HT-29 (cell line): ENCODE measurements at places on chromosomes 3 and 15.

- no peak for DNase-seq
These were observed 52.2 kb downstream of the KCNAB1 start for GRCh38 chr3:156172536-156172935.

DNA sequence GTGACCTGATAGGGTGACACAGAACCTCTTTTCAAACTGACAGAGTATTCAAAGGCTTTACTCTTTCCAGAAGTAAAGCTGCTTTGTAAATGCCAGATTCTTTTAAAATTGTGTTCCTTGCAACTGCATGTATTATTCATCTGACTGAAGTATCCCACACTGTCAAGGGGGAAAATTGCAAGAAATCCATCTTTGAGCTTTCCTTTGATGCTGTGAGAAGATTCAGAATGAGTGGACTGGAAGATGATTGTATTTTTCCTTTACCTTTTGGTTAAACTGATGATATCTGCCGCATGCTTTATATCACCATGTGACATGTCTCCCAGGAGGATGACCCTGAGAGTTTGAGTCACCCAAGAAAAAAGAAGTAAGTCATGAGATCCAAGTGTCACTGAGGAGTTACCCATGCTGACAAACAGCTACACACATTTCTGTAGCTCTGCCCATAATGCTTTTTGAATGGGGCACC lies 250.8 kb upstream of the CBLB start:
- no peak for DNase-seq

DNA sequence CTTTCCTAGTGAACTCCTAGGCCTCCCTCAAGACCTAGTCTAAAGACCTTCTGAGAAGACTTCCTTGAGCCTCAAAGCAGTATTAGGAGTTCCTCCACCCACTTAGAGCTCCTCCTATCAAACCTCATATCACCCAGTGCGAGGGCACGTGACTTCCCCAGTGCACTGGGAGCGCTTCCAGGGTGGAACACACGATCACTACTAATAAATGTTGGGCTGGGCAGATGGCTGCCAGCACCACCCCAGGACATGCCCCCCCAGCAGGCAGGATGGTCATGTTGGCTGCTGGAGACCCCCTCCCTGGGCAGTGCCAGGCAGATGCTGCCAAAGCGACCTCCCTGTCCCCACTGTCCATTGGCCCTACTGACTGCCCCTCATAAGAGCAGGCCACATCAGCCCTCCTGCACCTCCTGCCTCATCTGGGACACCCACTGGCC lies 8.5 kb upstream of the PLXND1 start:
- DNase-seq = peak; percentile 56

GRCh38 chr3:155196131-155197021 lies 97.1 kb downstream of the STRIT1 start:
- no peak for DNase-seq

- DNase-seq = no peak
These were observed 27.9 kb upstream of the MUC13 start for GRCh38 chr3:124962403-124962940.

GRCh38 chr3:45123030-45123429 lies 23.1 kb downstream of the CDCP1 start:
- DNase-seq = peak; percentile 49

- no peak for DNase-seq
These were observed 220.8 kb downstream of the ZNF621 start for GRCh38 chr3:40745381-40746106.

DNA sequence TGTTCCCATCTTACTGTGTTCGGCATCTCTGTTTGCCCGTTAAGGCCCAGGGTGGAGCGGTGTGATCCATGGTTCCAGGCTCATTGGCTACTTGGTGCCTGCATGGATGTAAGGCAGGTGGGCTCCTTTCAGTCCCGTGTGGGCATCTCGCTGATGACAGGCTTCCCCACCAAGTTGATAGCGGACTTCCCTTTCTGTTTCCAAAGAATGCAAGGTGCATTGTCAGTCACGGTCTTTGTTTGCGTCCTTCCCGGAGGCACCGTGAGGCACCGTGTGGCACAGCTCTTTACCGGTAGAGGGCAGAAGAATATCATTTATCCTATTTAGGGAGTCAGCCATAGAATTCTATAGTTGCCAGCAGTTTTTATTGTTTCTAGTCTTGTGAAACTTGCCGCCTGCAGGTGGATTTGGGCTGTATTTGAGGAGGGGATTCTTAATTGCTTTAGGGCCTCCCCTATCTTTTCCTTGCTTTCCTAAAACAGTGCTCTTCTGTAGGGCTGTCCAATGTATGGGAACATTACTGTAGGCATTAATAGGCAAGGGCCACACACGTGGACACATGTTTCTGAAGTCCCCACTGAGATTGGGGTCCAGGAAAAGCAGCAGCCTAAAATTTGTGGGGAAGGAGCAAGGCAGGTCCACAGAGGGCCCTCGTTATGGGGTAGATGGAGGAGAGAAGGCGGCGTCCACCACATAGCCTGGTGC lies 244.1 kb downstream of the SLCO3A1 start:
- peak; percentile 72 for DNase-seq

- DNase-seq = no peak
These were observed 85.1 kb upstream of the SNRPA1 start for GRCh38 chr15:101380146-101380545.

DNA sequence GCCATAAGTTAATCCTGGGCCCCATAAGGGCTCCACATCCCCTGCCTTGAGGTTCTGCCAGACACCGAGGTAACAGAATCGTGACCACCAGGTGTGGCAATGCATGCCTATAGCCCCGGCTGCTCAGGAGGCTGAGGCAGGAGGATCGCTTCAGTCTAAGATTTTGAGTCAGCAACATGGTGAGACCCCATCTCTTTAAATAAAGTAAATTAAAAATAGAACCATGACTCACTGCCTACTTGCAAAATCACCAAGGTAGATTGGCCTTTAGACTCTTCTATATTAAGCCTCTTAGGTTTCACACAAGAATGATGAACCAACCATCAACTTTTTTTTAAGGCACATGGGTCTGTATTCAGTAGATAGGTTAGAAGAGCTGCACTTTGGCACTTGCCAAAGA lies 9.7 kb downstream of the WDR5B start:
- DNase-seq = no peak

GRCh38 chr15:59186501-59186900 lies 20.1 kb upstream of the LDHAL6B start:
- no peak for DNase-seq

GRCh38 chr15:78389322-78389721 lies 48.7 kb upstream of the IREB2 start:
- no peak for DNase-seq

GRCh38 chr15:40543631-40544294 lies 21.1 kb downstream of the CCDC32 start:
- no peak for DNase-seq

- DNase-seq = no peak
These were observed 4.3 kb downstream of the SLC25A38 start for GRCh38 chr3:39387411-39387975.

DNA sequence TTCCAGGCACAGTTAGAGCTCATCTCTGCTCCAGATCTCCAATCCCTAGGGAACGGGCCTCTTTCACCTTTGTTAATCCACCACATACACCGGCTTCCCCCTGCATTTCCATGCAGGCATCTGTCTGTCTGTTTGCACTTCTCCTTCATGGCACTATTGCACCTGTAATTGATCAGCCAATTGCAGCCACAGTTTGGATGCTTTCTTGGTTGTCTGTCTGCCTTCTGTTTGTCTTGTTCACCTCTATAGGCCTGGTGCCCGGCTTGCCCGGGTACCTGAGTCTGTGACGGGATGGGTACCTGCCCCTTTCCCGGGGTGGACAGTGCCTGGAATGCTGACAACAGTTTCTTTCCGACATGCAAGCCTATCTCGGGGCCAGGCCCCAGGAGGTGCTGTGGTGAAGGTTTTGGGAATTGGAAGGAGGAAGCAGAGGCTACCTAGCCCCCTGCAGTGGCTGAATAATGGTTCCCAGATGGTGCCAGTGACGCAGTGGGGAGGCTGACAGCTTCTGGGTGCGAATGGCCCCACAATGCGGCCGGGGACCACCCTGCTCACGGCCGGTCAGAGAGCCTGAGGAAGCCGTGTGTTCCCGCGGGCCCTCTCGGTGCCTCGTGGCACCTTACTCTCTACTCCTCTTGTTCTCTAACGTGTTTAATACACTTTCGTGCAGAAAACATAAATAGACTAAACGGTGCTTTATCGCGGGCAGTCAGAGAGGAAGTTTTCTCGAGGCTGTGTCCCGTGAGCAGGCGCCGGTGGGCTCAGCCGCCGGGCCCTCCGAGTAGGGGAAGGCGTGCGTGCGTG lies 31.3 kb upstream of the RAB6B start:
- no peak for DNase-seq

DNA sequence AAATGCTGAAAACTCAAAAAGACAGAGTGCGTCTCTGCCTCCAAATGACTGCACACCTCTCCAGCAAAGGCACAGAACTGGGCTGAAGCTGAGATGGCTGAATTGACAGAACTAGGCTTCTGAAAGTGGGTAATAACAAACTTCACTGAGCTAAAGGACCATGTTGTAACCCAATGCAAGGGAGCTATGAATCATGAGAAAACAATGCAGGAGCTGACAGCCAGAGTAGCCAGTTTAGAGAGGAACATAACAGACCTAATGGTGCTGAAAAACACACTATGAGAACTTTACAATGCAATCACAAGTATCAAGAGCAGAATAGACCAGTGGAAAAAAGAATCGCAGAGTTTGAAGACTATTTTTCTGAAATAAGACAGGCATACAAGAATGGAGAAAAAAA lies 10.1 kb upstream of the AVEN start:
- no peak for DNase-seq

- no peak for DNase-seq
These were observed 15.7 kb upstream of the KIF23 start for GRCh38 chr15:69398491-69398891.

DNA sequence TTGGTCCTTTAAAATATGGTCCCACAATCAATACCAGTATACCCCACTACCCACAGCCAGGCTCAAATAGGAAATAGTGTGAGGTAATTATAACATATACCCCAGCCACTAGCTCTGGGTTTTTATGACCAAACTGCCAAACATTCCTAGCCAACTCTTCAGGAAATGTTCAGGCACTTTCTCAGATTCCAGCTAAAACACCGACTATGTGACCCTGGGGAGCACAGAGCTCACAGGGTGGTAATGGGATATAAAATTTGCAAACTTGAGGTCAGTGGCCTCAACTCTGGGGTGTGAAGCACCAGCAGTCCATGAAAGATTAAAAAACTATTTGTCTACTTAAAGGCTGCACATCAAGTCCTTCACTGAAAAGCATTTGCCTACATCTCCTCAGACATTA lies 12.9 kb downstream of the FBN1 start:
- no peak for DNase-seq

- no peak for DNase-seq
These were observed 18.4 kb downstream of the SENP5 start for GRCh38 chr3:196886144-196886543.

DNA sequence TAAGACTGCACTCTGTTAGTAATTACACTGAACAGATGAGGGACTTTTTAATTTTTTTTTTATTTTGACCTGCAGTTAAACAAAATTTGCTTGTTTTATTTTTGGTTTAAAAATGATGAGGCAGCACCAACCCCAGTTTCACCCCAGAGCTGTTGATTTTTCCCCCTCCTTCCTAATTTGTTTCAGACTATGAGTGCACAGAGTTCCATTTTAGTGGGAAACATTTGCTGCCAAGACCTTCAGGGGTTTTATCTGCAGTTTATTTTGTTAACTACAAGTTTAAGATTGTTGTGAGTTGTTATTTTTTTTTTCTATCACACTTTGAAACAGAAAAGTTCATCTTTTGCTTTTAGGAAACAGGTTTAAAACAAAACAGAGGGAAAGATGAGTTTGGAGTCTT lies 455.9 kb upstream of the NR2F2 start:
- no peak for DNase-seq

GRCh38 chr3:184231671-184232070 lies 2.3 kb downstream of the VWA5B2 start:
- DNase-seq = no peak

DNA sequence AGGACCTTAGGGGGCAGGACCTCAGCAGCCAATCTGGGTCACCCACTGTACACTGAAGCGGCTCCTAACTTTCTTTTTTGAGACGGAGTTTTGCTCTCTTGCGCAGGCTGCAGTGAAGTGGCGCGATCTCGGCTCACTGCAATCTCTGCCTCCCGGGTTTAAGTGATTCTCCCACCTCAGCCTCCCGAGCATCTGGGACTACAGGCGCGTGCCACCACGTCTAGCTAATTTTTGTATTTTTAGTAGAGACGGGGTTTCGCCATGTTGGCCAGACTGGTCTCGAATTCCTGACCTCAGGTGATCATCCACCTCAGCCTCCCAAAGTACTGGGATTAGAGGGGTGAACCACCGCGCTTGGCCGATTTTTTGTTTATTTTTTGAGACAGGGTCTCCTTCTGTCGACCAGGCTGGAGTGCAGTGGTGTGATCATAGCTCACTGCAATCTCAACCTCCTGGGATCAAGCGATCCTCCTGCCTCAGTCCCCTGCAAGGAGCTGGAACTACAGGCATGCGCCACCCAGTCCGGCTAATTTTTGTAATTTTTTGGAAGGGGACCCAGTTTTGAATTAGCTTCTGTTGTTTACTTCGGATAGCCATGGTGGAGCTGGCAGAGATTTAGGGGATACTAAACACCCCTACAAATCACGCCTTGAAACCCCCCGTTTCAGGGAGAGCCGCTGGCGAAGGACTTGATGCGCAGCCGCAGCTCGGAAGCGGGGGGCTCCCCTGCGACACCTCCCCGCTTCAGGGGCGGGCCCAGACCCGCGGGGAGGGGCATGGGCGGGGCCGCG lies 1.5 kb upstream of the CLK3 start:
- peak; percentile 9 for DNase-seq

- DNase-seq = no peak
These were observed 25.6 kb downstream of the KCNH8 start for GRCh38 chr3:19173945-19174344.

DNA sequence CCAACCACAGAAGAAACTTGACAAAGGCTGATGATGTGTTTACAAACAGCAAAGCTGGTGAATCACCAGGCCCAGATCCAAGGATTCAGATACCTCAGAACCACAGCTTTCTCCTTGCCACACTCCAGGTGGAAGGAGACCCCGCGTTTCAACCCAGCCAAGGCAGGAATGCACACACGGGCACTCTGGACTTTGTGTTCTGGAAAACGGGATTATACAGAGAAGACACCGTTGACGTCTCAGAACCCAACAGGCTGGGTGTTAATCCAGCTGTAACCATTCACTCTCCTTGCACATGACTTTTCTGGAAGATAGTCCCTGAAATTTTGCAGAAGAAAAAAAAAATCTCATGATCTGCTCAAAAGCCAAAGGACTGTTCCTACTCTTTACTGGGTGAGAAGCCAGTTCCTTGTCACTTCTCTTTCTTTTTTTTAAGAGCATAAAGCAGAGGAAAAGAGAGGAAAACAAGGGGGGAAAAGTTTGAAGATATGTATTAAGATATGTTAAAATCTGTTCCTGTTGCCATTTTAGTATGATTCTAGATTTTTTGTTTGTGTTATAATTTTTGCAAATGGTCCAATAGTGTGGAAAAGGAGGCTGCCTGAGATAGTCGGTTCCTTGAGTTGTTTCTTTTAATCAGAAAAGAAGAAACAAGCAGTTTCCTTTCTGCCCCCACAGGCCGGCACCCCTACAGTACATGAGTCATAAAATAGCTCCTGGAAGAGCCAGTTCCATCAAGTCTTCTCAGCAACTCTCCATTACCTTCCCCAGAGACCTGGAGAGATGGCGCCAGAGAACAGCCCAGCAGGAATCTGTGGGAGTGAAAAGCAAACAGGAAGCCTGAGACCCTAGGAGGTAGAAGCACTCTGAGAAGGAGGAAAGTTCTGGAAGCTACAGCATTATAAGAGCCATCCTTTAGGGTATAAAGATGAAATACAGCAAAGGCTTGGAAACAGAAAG lies 73.1 kb downstream of the RORA start:
- DNase-seq = no peak
